ENCODE measurements at places on chromosomes 3 and 15. TPM values are rescaled to one million over a fixed set of nuclear protein-coding genes. Genes with fewer than 3 reads are reported as not detected.

Gene C3orf49
- total RNA-seq: not detected

Gene AMOTL2
- 96.0 TPM for total RNA-seq

Gene UBE2E2
- total RNA-seq: 25.6 TPM

Gene CD200R1
- total RNA-seq: not detected

Gene CNTN3
- total RNA-seq: not detected

Gene ZBED2
- 0.35 TPM for total RNA-seq

- H3K4me1 ChIP-seq: peaks cover 48% of the 10 kb centered on the region
- no peaks in the 10 kb centered on the region for H3K36me3 ChIP-seq
- no peaks in the 10 kb centered on the region for H3K27me3 ChIP-seq
- no peak overlapping the region for H3K4me3 ChIP-seq
Measured at GRCh38 chr3:143307613-143308183, 188.1 kb downstream of the CHST2 start.

DNA sequence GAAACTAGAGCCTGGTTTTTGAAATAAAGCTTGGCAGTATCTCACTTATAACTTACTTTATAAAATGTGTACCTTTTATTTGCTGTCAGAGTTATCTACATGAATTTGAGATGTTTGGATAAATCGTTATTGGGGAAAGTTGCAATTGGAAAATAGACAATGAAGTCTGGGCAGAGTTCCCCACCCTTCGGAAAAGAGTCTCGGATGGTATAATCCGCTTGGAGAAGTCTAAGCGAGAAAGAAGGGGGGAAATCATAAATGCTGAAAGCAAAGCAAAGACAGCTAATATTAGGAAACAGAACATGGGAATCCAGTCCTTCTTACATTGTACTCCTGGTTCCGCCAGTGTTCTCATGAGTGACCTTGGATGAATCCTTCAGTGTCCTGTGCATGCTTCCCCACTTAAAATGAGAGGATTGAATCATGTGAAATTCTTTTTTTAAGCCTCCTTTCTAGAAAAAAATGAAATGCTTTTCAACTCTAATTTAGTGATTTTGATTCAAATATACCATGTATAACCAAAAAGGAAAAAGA, 162.4 kb downstream of the ATG7 start:
- no peak for DNase-seq
- no peaks in the 10 kb centered on the region for H3K4me1 ChIP-seq
- no peaks in the 10 kb centered on the region for H3K27me3 ChIP-seq
- H3K36me3 ChIP-seq: no peaks in the 10 kb centered on the region
- no peak overlapping the region for H3K27ac ChIP-seq
- no peak overlapping the region for H3K4me3 ChIP-seq

GRCh38 chr3:49813497-49814174, at the start of gene UBA7:
Gene UBA7 (minus strand): TSS chr3:49813953. CDS start chr3:49813787, 166 bp downstream.
- H3K4me3 ChIP-seq: no peak within 1 kb of the TSS
- H3K4me1 ChIP-seq: no peaks in the 10 kb centered on the region
- H3K36me3 ChIP-seq: no peaks in the 10 kb centered on the region

GRCh38 chr3:192851821-192852372, 65.8 kb downstream of the MB21D2 start:
- H3K27ac ChIP-seq: peak overlapping the region; percentile 75
- H3K36me3 ChIP-seq: peaks cover 9% of the 10 kb centered on the region
- peak overlapping the region; percentile 27 for H3K4me3 ChIP-seq
- no peaks in the 10 kb centered on the region for H3K27me3 ChIP-seq

DNA sequence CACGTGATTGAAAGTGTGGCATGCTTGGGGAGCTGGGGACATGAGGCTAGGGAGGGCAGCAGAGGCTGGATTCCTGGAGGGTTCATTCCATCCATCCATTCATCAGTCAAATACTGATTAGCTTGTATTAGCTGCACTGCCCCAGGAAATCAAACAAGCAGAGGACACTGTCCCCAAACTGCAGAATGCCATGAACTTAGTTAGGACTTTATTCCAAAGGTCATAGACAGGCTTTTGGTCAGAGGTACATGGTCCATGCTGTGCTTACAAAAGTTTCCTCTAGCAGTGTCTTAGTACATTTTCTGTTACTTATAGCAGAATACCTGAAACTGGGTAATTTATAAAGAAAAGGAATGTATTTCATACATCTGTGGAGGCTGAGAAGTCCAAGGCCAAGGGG, 47.7 kb downstream of the LMCD1 start:
- DNase-seq: no peak
- H3K27me3 ChIP-seq: no peaks in the 10 kb centered on the region
- H3K27ac ChIP-seq: no peak overlapping the region
- no peaks in the 10 kb centered on the region for H3K4me1 ChIP-seq
- H3K36me3 ChIP-seq: no peaks in the 10 kb centered on the region
- H3K4me3 ChIP-seq: no peak overlapping the region

- no peak overlapping the region for H3K27ac ChIP-seq
- no peak for DNase-seq
- no peaks in the 10 kb centered on the region for H3K4me1 ChIP-seq
- no peak overlapping the region for H3K4me3 ChIP-seq
- no peaks in the 10 kb centered on the region for H3K27me3 ChIP-seq
Measured at GRCh38 chr3:3538451-3538850, 260.8 kb upstream of the LRRN1 start.

- no peak overlapping the region for H3K27ac ChIP-seq
- no peak overlapping the region for H3K4me3 ChIP-seq
- H3K4me1 ChIP-seq: peaks cover 25% of the 10 kb centered on the region
- no peak for DNase-seq
Measured at GRCh38 chr3:71191031-71191482, 392.5 kb downstream of the FOXP1 start.

DNA sequence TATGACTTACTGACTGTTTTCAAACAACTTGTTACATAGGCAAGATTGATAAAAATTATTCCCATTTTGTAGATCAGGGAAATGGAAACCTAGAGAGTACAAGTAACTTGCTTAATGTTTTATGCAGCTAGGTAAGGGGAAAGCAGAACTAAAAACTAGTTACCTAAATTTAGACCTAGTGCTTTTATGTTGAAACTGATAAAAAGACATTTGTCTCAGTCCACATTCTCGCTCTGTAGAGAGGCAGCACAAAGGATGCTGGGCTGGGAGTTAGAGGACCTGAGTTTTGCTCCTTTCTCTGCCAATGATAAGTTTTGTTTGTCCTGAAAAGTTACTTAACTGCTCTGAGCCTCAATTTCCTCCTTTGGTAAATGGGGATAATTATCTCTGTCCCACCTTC, 17.4 kb downstream of the TIMP4 start:
- H3K27ac ChIP-seq: no peak overlapping the region
- peaks cover 17% of the 10 kb centered on the region for H3K4me1 ChIP-seq
- H3K4me3 ChIP-seq: no peak overlapping the region
- no peaks in the 10 kb centered on the region for H3K36me3 ChIP-seq

DNA sequence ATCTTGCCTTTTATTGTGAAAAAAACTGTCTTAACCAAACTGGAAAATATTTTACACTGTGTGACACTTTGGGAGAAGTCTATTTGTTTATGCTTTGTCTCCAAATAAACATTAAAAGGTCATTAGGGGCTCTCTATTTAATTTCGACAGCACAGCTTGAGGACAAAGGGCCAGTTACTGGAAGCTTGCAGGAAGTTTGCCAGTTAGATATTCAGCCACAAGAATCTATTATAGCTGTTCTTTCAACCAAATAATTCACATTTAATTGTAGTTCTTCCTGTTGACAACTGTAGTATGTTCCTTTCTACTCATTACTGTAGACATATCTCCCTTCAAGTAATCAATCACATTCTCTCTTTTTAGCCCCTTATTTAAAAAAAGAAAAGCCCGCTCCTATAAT, 6.1 kb downstream of the CP start:
- H3K4me3 ChIP-seq: no peak overlapping the region
- H3K4me1 ChIP-seq: no peaks in the 10 kb centered on the region
- no peaks in the 10 kb centered on the region for H3K36me3 ChIP-seq
- DNase-seq: no peak

DNA sequence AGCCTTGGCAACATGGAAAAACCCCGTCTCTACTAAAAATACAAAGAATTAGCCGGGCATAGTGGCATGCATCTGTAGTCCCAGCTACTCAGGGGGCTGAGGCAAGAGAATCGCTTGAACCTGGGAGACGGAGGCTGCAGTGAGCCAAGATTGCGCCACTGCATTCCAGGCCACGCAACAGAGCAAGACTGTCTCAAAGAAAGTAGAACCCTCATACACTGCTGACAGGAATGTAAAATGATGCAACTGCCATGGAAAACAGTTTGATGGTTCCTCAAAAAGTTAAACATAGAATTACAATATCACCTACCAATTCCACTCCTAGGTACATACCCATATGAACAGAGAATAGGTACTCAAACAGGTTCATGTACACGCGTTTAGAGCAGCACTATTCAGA, 158.9 kb downstream of the TBC1D5 start:
- H3K4me3 ChIP-seq: no peak overlapping the region
- no peaks in the 10 kb centered on the region for H3K27me3 ChIP-seq
- H3K4me1 ChIP-seq: peaks cover 8% of the 10 kb centered on the region

DNA sequence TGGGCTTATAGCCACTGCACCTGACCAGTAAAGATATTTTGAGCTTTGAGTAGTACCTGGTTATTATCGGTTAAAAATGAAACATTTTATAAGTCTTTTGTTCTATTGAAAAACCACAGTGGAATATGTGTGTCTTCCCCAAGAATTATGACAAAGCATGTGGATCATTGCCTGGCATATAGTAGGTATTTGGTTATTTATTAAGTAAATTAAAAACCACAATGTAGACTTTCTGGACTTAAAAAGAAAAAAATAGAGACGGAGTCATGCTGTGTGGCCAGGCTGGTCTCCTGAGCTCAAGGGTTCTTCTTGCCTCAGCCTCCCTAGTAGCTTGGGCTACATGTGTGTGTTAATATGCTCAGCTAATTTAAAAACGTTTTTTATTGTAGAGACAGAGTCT, 43.5 kb downstream of the UBE2E2 start:
- no peaks in the 10 kb centered on the region for H3K36me3 ChIP-seq
- no peak overlapping the region for H3K27ac ChIP-seq
- peaks cover 24% of the 10 kb centered on the region for H3K4me1 ChIP-seq
- DNase-seq: no peak
- no peaks in the 10 kb centered on the region for H3K27me3 ChIP-seq
- H3K4me3 ChIP-seq: no peak overlapping the region

GRCh38 chr3:22555753-22556435, 647.2 kb upstream of the UBE2E2 start:
- H3K36me3 ChIP-seq: no peaks in the 10 kb centered on the region
- no peaks in the 10 kb centered on the region for H3K4me1 ChIP-seq
- no peaks in the 10 kb centered on the region for H3K27me3 ChIP-seq
- H3K4me3 ChIP-seq: no peak overlapping the region
- DNase-seq: no peak

DNA sequence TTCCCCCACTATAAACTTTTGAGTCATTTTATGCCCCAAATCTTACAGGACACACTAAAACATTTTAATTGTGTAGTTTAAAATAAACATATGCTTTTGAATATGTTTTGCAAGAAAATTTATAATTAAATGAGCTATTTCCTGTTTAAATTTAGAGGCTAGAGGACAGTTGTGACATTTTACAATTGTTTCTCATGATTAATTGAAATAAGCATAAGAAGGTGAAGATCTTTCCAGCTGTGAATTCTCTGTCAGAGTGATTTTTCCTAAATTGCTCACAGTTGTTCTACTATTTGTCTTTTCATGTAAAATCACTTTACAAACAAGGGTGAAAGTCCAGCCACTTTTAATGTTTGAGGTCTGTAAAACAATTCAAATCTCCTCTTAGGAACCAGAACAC, 892.3 kb downstream of the CADM2 start:
- H3K4me3 ChIP-seq: no peak overlapping the region
- no peak for DNase-seq
- H3K27ac ChIP-seq: no peak overlapping the region
- no peaks in the 10 kb centered on the region for H3K36me3 ChIP-seq
- no peaks in the 10 kb centered on the region for H3K27me3 ChIP-seq
- H3K4me1 ChIP-seq: no peaks in the 10 kb centered on the region

GRCh38 chr3:117519776-117520175, 810.2 kb downstream of the TUSC7 start:
- no peak overlapping the region for H3K4me3 ChIP-seq
- no peak for DNase-seq
- no peak overlapping the region for H3K27ac ChIP-seq
- H3K4me1 ChIP-seq: no peaks in the 10 kb centered on the region
- no peaks in the 10 kb centered on the region for H3K27me3 ChIP-seq

- peak; percentile 52 for DNase-seq
- no peak overlapping the region for H3K27ac ChIP-seq
- H3K4me3 ChIP-seq: no peak overlapping the region
- H3K36me3 ChIP-seq: no peaks in the 10 kb centered on the region
- no peaks in the 10 kb centered on the region for H3K4me1 ChIP-seq
- H3K27me3 ChIP-seq: no peaks in the 10 kb centered on the region
Measured at GRCh38 chr15:23857028-23857641, 170.0 kb upstream of the NDN start.

GRCh38 chr3:100682056-100682853, 27.0 kb upstream of the TFG start:
- DNase-seq: no peak
- H3K27ac ChIP-seq: no peak overlapping the region
- no peaks in the 10 kb centered on the region for H3K36me3 ChIP-seq
- H3K4me1 ChIP-seq: no peaks in the 10 kb centered on the region
- H3K4me3 ChIP-seq: no peak overlapping the region
- no peaks in the 10 kb centered on the region for H3K27me3 ChIP-seq

DNA sequence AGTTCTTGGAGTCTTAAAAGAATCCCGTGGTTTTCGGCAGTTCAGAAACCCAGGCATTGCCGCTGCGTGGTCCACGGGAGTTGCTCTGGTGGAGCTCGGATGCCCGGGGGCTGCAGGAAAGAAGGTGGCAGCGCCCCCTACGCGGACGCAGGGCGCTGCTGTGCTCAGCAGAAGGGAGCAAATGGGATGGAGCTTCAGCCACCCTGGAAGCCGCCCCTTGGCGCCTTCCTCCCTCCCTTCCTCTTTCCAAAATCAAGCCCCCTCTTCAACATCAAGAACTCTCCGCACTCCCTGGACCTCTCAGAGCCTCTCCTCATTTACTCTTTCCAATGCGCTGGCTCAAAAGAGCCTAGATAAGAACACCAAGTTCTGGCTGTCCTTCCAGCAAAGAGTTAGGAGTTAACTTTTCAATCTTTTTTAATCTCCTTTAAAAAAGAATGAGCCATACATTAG, 880 bp upstream of the CHRNA7 start:
- DNase-seq: no peak
- no peaks in the 10 kb centered on the region for H3K4me1 ChIP-seq
- no peak overlapping the region for H3K4me3 ChIP-seq
- H3K36me3 ChIP-seq: no peaks in the 10 kb centered on the region
- H3K27ac ChIP-seq: no peak overlapping the region

DNA sequence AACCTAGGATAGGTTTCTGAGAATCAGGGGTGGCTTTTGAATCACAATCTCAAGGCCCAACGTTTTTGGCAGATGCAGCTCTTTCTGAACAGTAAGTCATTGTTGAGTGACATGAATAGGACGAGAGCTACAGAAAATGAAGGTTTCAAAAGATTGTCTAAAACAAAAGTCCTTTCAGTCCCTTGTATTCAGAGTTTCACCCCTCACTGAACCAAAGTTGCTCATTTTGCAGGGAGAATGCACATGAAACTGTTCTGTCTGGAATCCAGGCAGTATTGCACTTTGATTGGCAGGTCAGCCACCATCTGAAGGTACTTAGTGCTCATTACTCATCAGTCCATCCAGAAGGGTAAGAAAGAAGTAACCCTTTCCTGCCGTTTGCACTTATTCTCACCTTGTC, 24.1 kb upstream of the RASGRP1 start:
- H3K4me1 ChIP-seq: peaks cover 6% of the 10 kb centered on the region
- no peak overlapping the region for H3K27ac ChIP-seq
- no peak for DNase-seq
- H3K36me3 ChIP-seq: no peaks in the 10 kb centered on the region
- H3K4me3 ChIP-seq: no peak overlapping the region
- no peaks in the 10 kb centered on the region for H3K27me3 ChIP-seq

GRCh38 chr3:187261541-187261969, 30.0 kb downstream of the MASP1 start:
- peaks cover 18% of the 10 kb centered on the region for H3K4me1 ChIP-seq
- no peak overlapping the region for H3K27ac ChIP-seq
- no peaks in the 10 kb centered on the region for H3K36me3 ChIP-seq
